ENCODE measurements at places on chromosomes 3 and 15.

DNA sequence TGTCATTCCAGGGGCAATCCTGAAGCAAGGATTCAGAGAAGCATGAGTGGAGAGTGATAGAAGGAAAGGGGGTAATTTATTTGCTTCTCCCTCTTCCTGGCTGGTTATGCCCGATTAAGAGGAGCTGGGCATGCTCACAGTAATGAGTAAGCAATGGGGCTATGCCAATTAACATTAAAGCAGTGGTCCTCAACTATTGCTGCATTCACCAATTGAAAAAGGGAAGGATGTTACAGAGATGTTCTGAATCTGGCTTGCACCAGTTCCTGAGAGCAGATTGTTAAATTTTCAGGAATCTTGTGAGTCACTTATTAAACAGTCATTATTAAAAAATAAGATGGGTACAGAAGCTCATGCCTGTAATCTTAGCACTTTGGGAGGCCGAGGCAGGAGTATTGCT, 85.9 kb upstream of the ZBTB20 start:
- no peak for DNase-seq

DNA sequence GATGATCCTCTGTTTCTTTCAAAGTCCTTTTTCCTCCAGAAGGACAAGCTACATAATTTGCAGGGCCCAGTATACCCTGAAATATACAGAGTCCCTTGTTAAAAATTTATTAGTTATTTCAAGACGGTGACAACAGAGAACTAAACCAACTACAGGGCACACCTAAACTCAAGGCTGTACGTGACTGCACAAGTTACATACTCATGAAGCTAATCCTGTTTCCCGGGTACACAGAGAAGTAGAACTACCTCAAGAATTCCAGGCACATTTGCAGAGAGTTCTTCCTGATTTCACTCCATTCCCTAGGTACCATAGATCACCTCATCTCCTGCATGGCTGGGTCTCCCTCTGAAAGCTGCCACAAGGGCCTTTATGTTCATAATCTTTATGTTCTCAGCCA, 279.4 kb upstream of the ARL6 start:
- no peak for DNase-seq

DNA sequence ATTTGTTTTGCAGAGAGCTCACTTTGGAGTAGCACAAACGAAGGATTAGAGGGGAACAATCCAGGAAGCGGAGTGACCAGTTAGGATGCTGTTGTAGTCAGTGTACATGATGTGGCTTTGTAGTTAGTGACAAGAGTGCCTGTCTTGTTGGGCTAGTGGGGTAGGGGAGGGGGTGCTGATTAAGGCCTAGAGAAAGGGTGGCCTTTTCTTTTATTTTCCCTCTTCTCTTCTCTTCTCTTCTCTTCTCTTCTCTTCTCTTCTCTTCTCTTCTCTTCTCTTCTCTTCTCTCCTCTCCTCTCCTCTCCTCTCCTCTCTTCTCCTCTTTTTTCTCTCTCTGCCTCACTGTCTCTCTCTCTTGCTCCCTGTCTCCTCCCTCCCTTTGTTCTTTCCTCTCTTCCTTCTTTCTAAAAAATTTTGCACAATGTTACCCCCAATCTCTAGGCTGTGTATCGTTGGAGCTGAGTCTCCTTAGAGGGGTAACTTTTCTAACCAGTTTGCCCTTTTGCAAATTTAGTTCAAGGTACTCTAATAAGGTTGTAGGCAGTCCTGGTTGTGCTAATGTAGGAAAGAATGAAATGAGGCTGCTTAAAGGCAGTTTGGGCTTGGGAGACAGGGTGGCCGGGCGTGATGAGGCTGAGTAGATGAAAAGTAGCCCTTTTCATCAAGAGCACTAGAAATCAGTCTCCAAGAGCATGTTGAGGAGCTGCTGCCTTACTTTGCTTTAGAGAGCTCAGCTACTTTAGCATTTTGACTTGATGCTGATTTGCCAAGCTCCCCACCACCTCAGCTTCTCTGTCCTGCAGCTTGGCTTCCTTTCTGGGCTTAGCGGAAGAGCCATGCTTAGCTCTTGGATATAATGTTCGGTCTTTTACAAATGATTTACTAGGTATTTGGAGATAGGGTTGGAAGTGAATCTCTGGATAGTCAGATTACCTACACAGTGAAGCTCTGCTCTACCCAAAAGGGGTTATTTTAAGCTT, 58.6 kb downstream of the SV2B start:
- no peak for DNase-seq

GRCh38 chr3:119322021-119322834, 28.0 kb downstream of the ARHGAP31 start:
- no peak for DNase-seq

- peak; percentile 1 for DNase-seq
These were observed 65.7 kb downstream of the TMCC1 start for GRCh38 chr3:129827765-129828164.

- no peak for DNase-seq
These were observed 56.5 kb upstream of the NTRK3 start for GRCh38 chr15:88312941-88313579.

- DNase-seq, result no peak
These were observed 358.4 kb downstream of the FOXP1 start for GRCh38 chr3:71225002-71225684.

GRCh38 chr3:171328419-171329082, 131.7 kb downstream of the TNIK start:
- DNase-seq, result no peak

GRCh38 chr15:55823699-55824340, 80.9 kb upstream of the PRTG start:
- no peak for DNase-seq

- no peak for DNase-seq
These were observed 617.4 kb downstream of the NAALADL2 start for GRCh38 chr3:175476489-175476888.

GRCh38 chr3:53485675-53486403, 8.6 kb upstream of the CACNA1D start:
- no peak for DNase-seq

- DNase-seq, result no peak
These were observed 11.4 kb downstream of the ENTPD3 start for GRCh38 chr3:40398346-40398745.

- DNase-seq, result no peak
These were observed 59.2 kb downstream of the OXSM start for GRCh38 chr3:25849091-25849490.

DNA sequence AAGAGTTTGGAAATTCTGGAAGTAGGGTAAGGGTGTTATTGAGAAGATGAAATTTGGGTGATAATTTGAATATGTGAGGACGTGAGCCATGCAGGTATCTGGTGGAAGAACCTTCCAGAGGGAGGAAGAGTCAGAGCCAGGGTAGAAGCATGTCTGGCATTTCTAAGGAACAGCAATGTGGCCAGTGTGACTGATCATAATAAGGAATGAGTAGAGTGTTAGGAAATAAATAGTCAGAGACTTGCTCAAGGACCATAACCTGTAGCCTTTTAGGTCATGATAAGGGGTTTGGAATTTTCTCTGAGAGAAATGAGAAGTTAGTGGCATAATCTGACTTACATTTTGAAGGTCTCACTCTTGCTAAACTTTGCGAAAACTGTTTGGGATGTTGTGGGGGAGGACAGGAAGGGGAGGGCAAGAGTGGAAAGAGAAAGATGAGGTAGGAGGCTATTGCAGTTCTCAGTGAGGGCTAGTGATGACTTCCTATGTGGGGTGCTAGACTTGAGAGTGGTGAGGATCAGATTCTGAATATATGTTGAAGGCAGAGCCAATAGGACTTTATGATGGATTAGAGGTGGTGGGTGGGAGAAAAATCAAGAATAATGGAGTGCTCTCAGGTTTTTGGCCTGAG, 568.3 kb downstream of the AGBL1 start:
- no peak for DNase-seq

DNA sequence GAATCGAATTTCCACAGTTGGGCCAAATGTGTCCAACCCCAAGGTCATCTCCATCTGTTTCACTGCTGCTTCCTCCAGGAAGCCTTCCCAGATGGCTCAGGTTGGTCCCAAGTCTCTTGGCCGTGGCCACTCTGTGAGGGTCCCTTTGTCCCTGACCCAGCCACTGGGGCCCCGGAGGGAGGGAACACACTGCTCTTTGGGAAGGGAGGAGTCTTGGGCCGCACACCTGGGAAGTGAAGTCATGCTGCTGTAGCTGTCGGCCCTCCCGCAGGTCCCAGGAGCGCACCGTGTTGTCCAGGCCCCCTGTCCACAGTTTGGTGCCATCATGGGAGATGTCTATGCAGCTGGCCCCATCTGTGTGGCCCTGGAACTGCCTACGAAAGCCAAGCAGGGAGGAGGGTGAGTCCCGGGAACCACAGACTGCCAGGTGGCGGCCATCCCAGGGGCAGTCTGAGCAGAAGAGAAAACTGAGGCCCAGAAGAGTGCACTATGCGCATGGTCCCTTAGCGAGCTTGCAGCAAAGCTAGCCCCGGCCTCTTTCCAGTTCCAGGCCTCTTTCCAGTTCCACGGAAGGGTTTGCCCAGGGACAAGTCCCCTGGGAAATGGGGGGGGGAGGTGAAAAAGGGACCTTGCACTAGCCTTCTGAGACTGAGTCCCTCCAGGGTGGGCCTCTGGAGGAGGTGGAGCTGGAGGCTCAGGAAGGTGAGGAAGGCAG, 44.6 kb downstream of the TLE3 start:
- no peak for DNase-seq

- DNase-seq, result no peak
These were observed 44.4 kb downstream of the FAM174B start for GRCh38 chr15:92611150-92611549.

- no peak for DNase-seq
These were observed 65.4 kb downstream of the RPN1 start for GRCh38 chr3:128585189-128585588.

DNA sequence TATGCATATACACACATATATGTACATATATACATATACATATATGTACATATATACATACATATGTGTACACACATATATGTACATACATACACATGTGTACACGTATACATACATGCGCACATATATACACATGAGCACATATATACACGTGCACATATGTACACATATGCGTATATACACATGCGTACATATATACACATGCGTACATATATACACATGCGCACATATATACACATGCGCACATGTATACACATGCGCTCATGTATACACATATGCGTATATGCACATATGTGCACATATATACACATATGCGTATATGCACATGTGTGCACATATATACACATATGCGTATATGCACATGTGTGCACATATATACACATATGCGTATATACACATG, 353.0 kb downstream of the EDEM1 start:
- no peak for DNase-seq

DNA sequence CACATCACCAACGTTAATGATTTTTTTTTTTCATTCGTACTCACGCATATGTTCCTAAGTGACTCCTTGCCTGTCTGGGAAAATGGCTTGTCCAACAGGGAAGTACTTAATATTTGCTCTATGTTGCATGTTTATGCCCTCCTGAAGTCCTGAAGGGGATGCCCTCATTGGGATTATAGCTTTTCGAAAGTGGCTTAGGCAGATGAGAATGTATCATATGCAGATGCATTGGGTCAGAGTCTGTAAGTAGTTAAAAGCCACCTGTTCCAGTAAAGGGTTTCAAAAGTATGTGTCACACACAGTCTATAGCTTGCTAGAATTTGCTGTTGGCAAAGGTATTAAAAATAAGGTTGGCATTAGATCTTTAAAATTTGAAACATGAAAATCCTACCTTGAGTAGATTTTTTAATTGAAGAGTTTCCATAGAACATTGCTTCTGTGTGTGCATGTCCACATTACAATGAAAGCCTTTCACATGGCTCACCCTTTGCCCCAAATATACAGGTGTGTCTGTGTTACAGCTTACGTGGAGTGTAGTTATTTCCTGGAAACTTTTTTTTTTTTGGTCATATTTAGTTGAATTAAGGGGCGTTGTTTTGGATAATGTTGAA, 2.1 kb downstream of the ABHD17C start:
- DNase-seq, result no peak

GRCh38 chr3:114011059-114011797, 45.1 kb downstream of the CCDC191 start:
- DNase-seq, result no peak

- no peak for DNase-seq
These were observed 16.9 kb upstream of the CLDN1 start for GRCh38 chr3:190339130-190339529.

DNA sequence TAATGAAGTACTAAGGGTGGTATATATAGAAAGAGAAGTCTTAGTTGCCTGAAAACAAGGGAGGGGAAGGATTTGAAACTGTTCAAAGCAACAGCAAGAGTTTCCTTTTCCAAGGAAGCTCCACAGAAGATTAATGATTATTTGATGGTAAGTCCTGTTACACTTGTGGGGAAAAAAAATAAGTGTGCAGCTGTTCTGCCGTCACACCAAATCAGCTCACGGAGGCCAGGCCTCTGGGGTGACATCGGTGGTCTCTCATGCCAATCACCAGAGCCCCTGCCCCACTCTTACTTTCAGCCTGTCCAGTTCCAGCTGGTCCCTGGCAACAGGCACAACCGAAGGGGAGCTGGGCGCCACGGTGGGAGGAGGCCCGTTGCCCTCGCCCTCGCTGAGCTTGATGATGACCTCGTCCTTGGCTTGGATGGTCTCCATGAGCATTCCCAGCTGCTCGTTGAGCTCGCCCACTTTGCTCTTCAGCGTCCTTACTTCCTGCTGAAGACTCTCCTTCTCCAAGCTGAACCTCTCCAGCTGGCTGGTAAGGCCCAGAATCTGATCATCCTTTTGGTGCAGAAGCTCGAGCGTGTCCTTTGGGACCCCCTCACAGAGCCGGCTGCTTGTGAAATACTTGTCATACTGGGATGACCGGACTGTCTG, 53.5 kb downstream of the TBC1D2B start:
- no peak for DNase-seq

DNA sequence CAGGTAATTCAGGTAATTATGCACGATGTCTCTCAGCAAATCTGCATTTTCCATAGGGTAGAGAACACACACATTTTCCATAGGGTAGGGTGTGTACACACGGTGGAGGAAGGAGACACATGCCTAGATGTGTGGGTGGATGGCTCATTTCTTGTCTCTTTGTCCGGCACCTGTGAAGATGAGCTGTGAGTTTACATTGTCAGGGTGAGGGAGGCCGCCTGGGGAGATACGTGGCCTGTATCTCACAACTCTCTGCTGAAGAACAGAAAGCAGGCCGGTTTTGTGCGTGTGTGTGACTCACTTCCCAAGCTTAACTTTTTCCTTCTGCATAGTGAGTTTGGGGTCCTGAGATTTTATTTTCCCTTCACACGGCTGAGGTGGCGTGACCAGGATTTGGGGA, 60.3 kb downstream of the SLC6A6 start:
- DNase-seq, result no peak

DNA sequence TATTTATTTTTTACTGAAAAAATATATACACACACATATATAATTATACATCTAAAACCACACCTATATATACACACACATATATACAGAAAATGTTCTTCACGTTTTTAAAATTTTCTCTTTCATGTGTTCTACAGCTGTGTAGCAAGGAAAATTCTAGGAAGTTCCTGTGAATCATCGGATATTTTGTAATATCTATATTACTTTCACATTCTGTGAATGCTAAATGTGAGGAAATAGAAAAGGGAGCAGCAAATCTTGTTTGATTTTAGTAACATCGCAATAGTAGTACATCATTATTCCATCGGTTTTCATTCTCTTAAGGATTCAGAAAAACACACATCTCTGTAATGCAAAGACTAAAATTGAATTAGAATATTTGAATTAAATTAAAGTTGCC, 836.8 kb upstream of the NECTIN3 start:
- no peak for DNase-seq

- DNase-seq, result no peak
These were observed 176.5 kb upstream of the LYSMD4 start for GRCh38 chr15:99909592-99910295.

- no peak for DNase-seq
These were observed 8.8 kb downstream of the ANAPC13 start for GRCh38 chr3:134477002-134477401.

- no peak for DNase-seq
These were observed 48.3 kb downstream of the MB21D2 start for GRCh38 chr3:192869131-192870031.

- no peak for DNase-seq
These were observed 2.9 kb upstream of the RASGRF1 start for GRCh38 chr15:79093352-79093935.
